NCI-H526 treated with DMSO at 0.1 percent for 48 hours (cell line): ENCODE measurements at places on chromosomes 16 and 17.

DNA sequence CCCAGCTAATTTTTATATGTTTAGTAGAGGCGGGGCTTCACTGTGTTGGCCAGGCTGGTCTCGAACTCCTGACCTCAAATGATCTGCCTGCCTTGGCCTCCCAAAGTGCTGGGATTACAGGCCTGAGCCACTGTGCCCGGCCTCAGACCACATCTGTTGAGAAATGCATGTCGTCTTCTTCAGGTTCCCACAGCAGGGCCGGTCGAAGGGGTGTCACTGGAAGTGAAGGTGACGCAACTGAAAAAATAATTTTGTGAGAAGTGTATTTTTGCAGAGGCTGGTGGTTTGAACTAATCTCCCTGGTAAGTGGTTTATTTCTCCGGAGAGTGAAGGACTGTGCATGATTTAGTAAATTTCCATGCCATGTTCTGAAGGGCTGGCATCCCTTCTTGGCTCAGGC, 33.4 kb upstream of the IL34 start:
- DNase-seq, result no peak

GRCh38 chr16:9679213-9679767, 502.9 kb downstream of the GRIN2A start:
- DNase-seq, result no peak

GRCh38 chr17:20109076-20109475, 99.9 kb downstream of the SPECC1 start:
- no peak for DNase-seq

GRCh38 chr16:53974484-53975080, 270.6 kb downstream of the FTO start:
- DNase-seq, result no peak

- DNase-seq, result no peak
Measured at GRCh38 chr16:72029567-72030271, 21.2 kb downstream of the DHODH start.

GRCh38 chr17:41800601-41801373, 11.0 kb downstream of the P3H4 start:
- DNase-seq, result peak; percentile 50

DNA sequence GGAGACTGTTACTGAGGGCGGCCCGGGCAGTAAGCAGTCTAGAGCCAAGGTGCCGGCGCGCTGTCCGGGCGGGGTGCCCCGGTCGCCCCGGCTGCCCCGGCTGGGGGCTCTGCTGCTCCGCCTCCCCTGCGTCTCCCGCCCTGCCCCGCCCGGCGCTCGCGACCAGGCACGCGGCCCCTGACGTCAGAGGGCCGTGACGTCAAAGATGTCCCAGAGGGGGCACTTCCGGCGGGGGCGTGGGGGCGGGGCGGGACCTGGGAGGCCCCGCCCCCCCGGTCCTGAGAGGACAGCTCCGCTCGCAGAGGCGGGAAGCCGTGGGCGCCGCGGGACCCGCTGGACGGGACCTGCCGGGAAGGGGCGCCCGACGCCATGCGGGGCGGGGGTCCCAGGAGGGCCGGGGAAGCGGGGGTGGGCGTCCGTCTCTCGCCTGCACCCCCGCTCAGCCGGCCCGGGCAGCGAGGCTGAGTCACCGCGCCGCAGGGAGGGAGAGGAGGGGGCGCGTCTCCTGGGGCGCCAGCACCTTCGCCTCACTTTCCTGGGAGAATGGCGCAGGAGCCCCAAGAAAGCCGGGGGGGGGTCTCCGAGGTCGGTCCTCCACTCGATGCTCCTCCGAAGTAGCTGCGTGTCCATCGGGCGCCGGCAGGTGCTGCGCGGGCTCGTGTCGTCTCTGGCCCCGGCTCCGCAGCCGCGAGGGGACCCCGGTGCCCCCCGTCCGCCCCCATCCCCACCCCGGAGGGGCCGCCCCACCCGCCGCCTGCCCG, 4.4 kb upstream of the HIC1 start:
- DNase-seq, result no peak

- peak; percentile 22 for DNase-seq
Measured at GRCh38 chr17:32253117-32253611, 12.5 kb upstream of the RHBDL3 start.

DNA sequence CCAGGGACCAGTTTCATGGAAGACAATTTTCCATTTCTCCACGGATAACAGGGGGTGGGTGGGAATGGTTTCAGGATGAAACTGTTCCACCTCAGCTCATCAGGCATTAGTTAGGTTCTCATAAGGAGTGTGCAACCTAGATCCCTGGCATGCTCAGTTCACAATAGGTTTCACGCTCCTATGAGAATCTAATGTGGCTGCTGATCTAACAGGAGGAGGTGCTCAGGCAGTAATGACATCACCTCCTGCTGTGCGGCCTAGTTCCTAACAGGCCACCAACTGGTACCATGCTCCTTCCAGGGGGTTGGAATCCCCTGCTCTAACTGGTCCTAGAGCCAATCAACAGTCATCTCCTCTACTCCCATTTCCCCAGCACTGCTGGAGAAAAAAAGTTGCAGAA, 19.9 kb downstream of the TEX14 start:
- no peak for DNase-seq

GRCh38 chr16:22296225-22297113, 740 bp upstream of the POLR3E start:
- no peak for DNase-seq

DNA sequence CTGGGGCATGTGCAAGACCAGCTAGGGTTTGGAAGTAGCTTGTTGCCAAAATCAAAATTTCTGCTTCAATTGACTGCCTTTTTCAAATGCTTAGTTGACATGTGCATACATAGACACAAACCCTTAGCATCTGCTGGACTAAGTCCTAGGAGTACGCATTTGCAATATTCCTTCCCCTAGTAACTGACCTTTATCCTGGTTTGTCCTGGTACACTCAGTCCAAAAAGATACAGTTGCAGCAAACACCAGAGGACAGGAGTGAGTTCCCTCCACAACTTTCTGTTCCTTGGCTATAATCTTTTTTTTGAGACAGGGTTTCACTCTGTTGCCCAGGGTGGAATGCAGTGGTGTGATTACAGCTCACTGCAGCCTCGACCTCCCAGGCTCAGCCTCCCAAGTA, 290.2 kb upstream of the ERCC4 start:
- DNase-seq, result no peak

- peak; percentile 69 for DNase-seq
Measured at GRCh38 chr17:57988301-57989250, 522 bp upstream of the VEZF1 start.

GRCh38 chr17:45139533-45139920, 4.0 kb downstream of the ACBD4 start:
- no peak for DNase-seq

GRCh38 chr16:84047206-84047605, 4.6 kb upstream of the SLC38A8 start:
- DNase-seq, result no peak

- no peak for DNase-seq
Measured at GRCh38 chr17:83014297-83014696, 65.1 kb upstream of the METRNL start.

DNA sequence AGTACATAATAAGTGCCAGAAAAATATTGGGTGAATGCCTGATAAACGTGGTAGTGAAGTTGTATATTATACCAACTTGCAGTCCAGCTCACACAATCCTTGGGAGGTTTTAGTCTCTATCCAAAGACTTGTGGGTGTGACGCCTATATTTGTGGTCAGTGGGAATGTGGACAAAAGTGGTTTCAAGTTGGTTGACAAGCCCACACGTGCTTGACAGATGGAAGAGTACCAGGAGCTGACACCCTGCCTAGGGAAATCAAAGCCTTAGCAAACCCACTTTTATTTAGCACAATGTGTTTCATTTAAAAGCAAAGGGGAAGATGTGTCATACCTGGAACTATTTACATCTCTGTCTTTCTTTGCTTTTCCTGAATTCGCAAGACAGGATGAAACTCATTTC, 79.0 kb downstream of the CA10 start:
- DNase-seq, result no peak

GRCh38 chr17:79546386-79546785, 64.5 kb downstream of the RBFOX3 start:
- DNase-seq, result no peak

- no peak for DNase-seq
Measured at GRCh38 chr17:42414704-42415409, 8.2 kb downstream of the CAVIN1 start.

GRCh38 chr16:19883296-19883965, 1.2 kb downstream of the GPRC5B start:
- DNase-seq, result peak; percentile 86

DNA sequence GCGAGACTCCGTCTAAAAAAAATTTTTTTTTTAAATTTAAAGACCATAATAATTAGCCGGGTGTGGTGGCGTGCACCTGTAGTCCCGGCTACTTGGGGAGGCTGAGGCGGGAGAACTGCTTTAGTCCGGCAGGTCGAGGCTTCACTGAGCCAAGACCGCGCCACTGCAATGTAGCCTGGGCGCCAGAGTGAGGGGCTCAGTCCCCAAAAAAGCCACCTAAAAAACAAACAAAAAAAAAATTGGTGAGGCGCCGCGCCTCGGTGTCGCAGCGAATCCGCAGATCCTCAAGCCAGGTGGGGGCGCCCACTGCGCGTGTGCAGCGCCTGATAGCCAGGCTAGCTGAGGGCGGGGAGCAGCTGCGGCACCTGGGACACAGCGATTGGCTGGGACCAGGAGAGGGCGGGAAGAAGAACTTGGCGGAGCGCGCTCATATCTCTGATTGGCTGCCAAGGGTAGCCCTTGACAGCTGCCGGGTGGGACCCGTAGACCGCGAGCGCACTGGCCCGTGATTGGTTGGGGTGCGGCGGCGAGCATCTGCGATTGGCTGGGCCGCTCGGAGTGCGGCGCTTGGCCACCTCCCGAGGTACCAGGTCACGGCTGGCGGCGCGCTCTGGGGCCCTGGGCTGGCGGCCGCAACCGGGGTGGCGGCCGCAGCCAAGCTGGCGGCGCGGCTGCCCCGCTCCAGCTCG, 9.0 kb upstream of the CLDN9 start:
- DNase-seq, result peak; percentile 93

GRCh38 chr16:84514874-84515835, 10.7 kb upstream of the MEAK7 start:
- DNase-seq, result no peak

- DNase-seq, result no peak
Measured at GRCh38 chr17:79988185-79988971, 47.3 kb downstream of the TBC1D16 start.

DNA sequence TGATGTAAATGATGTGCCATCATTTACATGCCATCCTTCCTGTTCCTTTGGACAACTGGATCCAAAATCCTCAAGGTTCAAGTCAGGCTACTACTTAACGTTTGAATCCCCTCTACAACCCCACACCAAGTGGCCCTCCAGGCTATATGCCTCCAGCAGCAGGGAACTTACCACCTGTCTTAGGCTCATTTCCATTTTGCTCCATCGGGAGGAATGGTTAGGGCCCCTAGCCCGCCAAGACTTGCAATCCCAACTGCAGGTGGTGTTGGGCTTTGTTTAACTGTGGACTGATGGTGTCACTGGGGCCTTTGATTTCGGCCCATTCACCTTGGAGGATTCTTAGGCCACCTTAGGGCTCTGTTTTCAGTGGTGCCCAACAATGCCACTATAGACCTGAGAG, 9.7 kb downstream of the HNF1B start:
- DNase-seq, result no peak

DNA sequence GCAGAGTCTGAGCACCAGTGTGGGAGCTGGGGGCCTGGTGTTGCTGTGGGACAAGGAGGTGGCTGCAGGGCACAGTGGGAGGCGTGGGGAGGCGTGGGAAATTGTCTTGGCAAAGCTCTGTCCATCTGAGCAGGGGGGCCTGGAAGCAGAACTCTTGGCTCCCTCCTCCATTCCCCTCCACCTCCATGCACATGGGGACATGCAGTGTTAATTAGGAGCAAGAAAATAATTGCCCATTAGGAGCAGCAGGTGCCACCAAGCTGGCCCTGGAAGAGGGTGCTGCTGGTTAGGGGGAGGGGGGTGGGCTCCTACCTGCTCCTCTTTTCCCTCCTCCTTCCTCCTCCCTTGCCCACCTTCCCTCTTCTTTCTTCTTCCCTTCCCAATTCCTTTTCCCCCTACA, 4.5 kb downstream of the TTYH2 start:
- no peak for DNase-seq

- DNase-seq, result no peak
Measured at GRCh38 chr17:78969865-78970264, 9.9 kb downstream of the LGALS3BP start.

GRCh38 chr17:7060165-7060891, 16.4 kb upstream of the SLC16A11 start:
- DNase-seq, result no peak

- DNase-seq, result no peak
Measured at GRCh38 chr16:87963400-87963799, 12.2 kb downstream of the BANP start.

DNA sequence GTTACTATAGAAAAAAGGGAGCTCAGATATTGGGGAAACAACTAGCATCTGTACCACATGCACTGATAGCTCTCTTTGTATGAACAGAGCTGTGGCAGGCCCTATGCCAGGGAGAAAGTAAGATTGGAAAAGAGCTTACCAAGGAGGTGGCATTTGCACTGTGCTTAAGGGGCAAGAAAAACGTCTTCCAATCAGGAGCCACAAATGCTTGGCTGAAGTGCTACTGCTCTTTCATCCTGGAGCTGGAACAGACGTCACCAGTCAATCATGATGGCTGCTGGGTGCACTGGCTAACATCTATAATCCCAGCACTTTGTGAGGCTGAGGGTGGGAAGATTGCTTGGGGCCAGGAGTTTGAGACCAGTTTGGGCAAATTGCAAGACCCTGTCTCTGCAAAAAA, 218.5 kb downstream of the SEC14L1 start:
- no peak for DNase-seq

DNA sequence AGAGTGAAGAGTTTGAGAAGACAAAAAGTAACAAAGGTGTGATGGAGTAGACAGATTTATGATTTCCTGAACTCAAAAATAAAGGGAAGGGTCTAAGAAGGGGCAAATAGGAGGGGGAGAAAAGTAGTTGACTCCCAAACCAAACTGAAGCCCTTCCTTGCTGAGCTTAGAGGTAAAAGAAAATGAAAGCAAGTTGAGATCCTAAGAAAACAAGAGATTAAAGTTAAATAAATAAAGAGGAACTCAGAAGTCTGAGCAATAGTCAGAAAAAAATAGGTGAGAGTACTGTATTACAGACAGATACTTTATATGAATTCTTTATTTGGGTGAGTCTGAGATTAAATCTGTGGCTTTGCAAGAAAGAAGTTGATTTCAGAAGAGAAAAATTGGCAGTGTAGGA, 3.3 kb upstream of the PSMD12 start:
- DNase-seq, result no peak

DNA sequence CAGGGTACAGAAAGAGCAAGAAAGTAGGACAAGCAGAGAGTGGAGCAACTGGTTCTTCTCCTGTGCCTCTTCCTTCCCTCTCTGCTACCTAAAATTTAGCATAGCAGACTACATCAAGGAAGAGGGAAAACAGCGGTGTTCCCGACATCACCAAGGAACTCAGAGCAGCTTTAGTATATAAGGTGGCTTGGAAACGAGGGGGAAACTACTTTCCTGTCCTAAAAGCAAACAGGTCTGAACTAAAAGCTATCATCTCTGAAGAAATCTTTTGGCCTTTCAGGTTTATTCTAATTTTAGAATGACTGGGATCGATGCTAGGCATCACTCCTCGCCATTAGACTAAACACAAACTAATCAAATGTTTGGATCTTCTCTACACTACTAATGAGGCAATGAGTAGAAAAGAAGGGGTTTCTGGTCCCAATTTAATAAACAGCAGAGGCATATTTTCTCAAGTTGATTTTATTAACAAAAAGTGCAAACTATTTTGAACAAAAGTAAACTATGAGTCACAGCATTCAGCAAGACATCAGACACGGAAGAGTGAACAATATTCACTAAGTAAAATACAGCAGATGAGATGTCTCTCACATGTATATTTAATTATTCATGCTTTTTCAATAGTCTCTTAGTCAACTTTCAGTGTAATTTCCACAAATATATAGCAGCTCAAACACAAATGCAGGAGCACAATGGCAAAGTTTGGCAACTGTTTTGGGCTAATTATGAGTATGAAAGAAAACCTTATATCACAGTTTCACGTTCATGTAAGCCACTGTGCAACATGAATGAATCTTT, 108.7 kb downstream of the TRIM37 start:
- no peak for DNase-seq
